ENCODE measurements at places on chromosomes 2 and 18.
A peak's percentile ranks its signal among the peaks of the same experiment; 100 is the strongest.

DNA sequence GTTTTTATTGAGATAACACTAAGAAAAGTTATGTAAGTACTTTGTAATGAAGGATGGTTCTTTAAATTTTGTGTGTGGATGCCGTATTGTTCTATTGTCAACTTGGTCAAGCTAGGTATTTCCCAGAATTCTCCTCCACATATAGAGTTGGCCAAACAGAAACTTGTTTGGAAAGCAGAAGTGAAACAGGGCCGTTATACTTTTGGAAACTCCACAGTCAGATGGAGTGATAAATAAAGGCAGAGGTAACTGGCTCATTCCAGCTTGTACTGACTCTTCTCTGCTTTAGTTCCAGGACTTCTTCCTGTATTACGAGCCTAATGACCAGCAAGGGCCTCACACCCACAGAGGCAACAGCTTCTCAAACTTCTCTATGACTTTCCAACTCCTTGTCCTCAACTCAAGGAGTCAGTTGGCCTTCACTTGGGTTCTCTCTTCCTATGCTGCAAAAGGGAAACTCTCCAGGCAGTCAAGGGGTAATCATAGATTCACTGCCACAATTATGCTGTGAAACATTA, 16.4 kb upstream of the STARD7 start:
- DNase-seq: peak; percentile 75

DNA sequence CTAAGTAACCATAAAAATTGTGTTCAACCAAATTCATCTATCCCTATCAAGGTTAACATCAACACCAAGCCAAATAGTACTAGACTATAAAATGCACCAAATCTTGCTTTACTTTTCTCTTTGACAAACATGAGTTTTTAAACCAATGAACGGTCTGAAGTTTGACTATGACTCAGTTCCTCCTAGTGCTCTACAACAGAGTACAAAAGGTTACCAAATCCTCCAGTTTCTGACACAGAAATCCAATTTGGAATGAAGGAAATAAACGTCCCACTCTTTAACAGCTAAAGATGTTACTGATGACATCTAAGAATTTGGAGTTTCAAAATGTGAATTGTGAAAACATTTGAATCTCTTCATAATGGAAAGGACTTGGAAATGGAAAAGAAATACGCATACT, 11.8 kb upstream of the ACVR1 start:
- no peak for DNase-seq

DNA sequence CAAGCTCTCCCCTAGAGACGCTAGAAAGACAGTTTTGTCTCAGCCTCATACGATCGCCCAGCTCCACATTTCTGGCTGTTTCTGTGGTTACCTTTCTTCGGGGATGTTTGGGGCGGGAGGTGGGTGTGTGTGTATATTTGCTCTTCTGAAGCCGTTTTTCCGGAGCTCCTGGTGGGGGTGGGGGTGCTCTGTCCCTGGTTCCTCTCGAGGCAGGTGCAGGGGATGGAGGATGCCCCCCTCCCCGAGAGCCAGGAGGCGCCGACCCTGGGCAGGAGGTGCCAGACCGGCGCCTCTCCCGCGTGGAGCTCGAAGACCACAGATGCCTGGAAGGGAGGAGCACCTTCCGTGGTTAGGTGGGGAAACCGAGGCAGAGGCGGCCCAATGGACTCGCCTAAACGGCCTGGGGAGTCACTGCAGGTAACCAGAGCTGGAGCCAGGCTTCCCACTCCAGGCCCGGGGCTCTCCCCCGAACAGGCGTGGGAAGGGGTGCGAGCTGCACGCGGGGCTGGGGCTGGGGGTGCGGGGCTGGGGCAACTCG, 694 bp upstream of the HPCAL1 start:
- no peak for DNase-seq

GRCh38 chr2:182165202-182165601, 179.5 kb downstream of the PPP1R1C start:
- DNase-seq: no peak

DNA sequence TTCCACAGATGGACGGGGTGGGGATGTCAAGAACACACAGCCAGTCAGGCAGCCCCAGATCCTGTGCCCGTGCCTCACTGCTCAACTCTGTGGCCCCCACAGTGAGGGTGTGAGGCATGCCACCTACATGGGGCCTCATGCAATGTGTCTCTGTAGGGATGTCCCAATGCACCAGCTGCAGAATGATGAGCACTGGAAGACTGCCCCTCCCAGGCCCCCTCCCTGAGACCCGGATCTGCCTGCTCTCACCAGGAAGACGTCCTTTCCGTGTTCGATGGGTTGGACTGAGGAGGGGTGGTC, 124.2 kb downstream of the TWIST2 start:
- DNase-seq: no peak

- DNase-seq: no peak
Observed at GRCh38 chr2:62570861-62571698, 65.1 kb upstream of the TMEM17 start.

DNA sequence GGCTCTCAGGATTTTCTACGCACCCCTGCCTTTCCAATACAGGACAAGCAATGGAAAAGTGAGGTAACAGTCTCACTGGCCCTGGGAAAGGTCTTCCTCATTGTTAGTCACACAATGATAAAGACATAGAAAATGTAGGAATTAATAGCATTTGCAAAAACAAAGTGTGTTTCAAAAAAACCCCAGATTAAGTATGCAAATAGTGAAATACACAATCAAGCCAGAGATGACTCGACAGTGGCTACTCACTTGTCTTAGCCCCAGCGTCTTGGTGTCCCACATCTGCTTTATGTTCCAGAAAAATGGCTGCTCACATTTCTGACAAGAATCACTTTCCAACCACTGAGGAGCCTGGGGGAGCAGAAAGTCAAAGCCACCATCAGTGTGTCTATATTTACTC, 47.0 kb upstream of the AP1S3 start:
- no peak for DNase-seq

DNA sequence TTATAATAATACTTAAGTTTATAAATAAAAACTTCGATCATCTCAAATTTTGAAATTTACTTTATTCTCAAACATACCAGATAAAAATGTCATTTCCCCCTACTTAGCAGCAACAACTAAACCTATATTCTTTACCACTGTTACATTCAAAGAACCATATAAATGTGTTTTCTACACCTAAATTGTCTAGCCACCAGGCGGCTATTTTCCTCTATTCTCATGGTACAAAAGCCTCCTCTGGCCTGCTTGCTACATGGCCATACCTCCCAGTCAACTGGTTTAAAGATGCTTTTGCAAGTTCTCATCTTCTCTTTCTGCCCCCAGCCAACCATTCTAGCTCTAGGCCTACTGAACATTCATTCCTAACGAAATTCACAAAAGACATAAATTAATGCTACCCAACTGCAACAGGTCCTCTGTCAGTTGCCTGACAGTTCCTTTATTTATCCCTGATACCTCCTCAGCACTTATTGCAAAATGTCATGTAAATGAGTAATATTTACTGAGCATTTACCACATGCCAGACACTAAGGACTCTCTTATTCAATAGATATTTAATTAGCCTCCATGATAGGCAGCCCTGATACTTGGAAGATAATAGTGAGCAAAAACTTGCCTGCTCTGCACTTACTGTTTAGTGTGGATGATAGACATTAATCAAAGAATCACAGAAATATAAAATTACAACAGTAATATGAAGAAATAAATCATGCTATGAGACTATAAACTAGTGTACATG, 5.0 kb downstream of the C1D start:
- DNase-seq: no peak

- DNase-seq: no peak
Observed at GRCh38 chr2:176745543-176746200, 466.9 kb upstream of the HNRNPA3 start.

DNA sequence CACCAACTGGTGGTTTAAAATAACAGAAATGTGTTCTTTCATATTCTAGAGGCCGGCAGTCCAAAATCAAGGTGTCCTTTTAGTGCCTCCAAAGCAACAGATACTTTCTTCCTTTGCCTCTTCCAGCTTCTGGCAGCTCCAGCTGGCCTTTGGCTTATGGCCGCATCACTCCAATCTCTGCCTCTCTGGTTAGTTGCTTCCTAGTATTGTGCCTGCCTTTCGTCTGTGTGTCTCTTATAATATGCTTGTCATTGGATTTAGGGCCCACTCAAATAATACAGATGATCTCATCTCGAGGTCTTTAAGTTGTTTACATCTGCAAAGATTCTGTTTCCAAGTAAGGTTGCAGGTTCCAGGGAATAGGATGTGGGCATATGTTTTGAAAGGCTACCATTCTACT, 855.2 kb upstream of the ID2 start:
- no peak for DNase-seq

DNA sequence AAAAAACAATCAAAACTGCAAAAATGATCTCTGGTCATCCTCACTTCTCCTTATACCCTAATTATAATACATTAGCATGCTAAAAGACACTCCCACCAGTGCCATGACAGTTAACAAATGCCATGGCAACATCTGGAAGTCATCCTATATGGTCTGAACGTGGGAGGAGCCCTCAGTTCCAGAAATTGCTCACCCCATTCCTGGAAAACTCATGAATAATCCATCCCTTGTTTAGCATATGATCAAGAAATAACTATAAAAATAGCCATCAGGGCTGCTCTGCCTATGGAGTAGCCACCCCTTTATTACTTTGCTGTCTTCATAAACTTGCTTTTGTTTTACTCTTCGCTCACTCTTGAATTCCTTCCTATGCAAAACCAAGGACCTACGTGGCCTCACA, 5.7 kb upstream of the C2orf80 start:
- no peak for DNase-seq

- DNase-seq: no peak
Observed at GRCh38 chr18:63158676-63159291, 160.8 kb downstream of the BCL2 start.

- DNase-seq: no peak
Observed at GRCh38 chr2:185132501-185133041, 534.2 kb downstream of the ZNF804A start.

GRCh38 chr2:20451761-20452499, 5.1 kb downstream of the RHOB start:
- no peak for DNase-seq

DNA sequence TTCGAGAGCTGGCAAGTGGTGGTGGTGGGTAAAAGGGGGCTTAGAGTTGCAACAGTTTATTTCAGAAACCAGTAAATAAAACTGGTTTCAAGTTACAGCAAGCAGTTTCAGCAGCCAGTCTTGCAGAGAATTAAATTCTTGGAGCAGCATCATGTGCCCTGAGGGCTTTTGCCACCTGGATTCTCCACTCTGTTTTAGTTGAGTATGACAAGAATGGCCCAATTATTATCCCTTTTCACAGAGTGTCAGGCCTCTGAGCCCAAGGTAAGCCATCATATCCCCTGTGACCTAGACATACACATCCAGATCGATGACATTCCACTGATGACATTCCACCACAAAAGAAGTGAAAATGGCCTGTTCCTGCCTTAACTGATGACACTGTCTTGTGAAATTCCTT, 72.8 kb upstream of the FANCL start:
- no peak for DNase-seq

DNA sequence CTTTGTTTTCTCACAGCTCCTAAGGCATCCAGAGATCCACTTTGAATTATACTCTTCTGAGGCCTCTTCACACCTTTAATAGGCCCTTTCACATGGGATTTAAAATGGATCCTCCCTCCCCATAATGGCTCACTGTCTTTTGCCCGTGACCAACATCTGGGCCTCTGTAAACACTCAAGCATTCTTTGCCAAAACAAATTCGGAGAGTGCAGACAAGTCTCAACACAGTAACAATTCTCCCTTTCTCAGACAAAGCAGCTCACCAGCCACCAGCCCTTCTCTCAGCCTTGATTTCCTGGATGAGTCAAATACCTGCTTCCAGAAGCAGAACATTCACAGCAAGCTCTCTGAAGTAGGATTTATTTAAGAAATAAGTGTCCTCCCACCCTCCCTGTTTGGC, 14.0 kb upstream of the IMP4 start:
- DNase-seq: no peak

- no peak for DNase-seq
Observed at GRCh38 chr2:204686406-204686805, 141.1 kb downstream of the PARD3B start.

GRCh38 chr2:232984451-232985207, 28.4 kb downstream of the NGEF start:
- DNase-seq: no peak

DNA sequence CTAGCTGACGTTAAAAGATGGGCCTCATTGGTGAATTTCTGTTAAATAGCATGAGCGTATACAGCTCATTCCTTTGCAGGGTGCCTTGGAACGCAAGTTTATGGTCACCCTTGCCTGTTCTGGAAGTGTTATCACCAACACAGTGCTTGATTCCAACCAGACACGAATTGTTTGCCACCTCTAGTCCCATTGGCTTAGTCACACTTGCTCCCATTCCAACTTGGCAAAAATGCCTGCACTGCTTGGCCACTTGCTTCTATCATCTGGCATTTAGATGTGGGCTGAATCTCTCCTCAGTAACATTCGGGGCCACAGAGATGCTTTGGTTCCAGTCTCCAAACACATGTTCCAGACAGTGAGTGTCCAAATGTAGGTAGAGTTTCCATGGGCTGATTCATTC, 27.5 kb upstream of the ACVR1 start:
- no peak for DNase-seq

DNA sequence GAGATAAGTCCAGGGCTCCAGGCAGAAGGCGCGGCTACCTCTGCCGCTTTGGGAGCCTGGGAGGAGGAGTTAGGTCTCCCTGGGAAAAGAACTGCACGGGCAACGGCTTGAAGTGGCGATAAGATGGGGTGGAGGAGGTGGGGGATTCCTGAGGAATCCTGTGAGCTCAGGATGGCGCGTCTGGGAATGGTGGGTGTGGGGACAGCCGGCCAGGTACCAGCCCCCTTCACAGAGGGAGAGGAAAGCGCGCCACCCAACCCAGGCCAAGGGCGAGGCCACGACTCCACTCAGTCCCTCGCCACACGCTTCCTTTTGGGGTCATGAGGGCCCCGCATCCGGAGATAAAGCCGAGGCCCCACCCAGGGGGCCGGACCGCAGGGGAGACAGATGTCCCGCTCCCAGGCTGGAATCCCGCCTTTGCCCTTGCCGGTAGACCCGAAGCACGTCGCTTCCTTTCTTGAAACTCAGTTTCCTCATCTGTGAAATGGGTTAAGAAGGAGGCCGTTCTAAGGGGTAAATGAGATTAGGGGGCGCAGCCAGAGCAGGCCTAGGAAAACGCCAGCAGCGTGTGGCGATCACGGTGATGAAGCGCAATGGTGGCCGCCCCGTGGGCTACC, 1.7 kb upstream of the CTDSP1 start:
- peak; percentile 48 for DNase-seq

- DNase-seq: no peak
Observed at GRCh38 chr2:16117791-16118610, 177.7 kb downstream of the MYCN start.

GRCh38 chr2:180715044-180715443, 265.4 kb upstream of the UBE2E3 start:
- no peak for DNase-seq

GRCh38 chr2:74522516-74522915, 3.5 kb downstream of the DQX1 start:
- DNase-seq: no peak

GRCh38 chr2:56450772-56451171, 267.0 kb downstream of the CCDC85A start:
- DNase-seq: no peak

DNA sequence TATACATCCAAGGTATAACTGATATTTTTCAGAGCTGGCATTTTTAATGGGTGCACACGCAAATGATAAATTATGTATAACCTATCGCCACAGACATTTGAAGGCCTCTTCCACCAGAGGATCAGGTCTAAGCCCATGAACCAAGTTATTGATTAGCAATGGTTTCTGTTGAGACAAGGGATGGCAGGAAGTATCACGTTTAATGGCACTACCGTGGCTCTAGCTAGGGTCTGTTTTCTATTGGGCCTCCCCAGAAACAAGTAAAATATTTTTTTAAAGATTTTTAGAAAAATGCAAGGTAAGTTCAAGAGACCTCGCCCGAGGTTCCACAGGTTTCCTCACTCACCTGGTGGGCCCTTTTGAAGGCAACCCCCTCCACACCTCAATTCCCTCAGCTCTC, 667 bp downstream of the GFPT1 start:
- DNase-seq: no peak
